Stimulated activated CD4-positive, alpha-beta T cell treated with anti-CD3 and anti-CD28 coated beads, Interleukin-1b, Interleukin-23, amount 100 ng/mL, for 1 hour (primary cell): ENCODE measurements at places on chromosomes 11 and 22.

DNA sequence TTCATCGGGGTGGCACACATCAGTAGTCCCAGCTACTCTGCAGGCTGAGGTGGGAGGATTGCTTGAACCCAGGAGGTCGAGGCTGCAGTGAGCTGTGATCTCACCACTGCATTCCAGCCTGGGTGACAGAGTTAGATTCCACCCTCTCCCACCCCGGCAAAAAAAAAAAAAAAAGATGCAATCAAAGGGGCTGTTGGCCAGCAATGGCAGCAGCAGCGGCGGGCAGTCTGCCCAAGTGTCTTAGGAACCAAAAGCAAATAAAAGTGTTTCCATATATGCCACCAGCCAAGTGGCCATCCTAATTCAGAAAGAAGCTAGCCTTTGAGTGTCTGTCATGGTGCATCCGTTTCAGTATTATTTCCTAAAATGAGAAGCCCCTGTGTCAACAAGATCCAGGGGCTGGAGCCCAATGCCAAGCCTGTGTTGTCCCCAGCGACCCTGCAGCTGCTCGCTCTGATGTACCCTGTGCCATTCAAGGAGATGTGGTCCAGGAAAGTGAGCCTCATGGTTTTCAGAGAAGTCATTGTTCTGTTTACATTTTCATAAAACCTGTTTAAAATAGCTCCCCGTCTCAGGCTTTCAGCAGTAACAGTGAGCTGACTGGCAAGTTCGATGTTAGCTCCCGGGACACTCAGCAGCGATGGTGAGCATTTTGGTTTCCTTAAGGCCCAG is 12.5 kb downstream of the CDPF1 start:
- DNase-seq, result no peak

DNA sequence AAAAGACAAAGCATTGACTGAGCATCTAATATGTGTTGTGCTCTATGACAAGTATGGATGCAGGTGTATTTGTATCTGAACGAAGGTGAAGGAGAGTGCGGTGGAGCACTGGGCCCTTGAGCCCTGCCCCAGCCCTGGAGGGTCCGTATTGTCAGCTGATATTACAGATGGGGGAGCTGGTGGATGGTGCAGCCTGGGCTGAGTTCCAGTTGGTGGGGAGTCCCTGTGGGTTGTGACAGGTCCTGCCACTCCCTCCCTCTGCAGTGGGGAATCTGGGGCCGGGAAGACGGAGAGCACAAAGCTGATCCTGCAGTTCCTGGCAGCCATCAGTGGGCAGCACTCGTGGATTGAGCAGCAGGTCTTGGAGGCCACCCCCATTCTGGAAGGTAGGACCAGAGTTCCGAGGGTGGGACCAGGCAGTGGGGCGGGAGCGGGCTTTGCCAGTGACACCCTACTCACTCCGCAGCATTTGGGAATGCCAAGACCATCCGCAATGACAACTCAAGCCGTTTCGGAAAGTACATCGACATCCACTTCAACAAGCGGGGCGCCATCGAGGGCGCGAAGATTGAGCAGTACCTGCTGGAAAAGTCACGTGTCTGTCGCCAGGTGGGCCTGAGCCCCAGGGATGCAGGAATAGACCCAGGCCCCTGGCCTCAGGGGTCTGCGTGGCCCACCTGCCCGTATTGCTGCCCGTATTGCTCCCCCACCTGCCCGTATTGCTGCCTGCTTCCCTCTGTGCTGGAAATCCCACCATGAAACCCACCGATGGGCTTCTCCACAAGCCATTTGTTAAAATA is 28.6 kb downstream of the MYO7A start:
- no peak for DNase-seq

- no peak for DNase-seq
These were observed 264.1 kb downstream of the MN1 start for GRCh38 chr22:27537501-27537900.

- no peak for DNase-seq
These were observed 72.1 kb upstream of the CD82 start for GRCh38 chr11:44493383-44493782.

GRCh38 chr11:10456519-10456918 is 1.5 kb downstream of the AMPD3 start:
- no peak for DNase-seq

GRCh38 chr11:134610116-134610910 is 198.3 kb upstream of the B3GAT1 start:
- DNase-seq, result no peak

GRCh38 chr22:49394116-49394785 is 433.4 kb downstream of the BRD1 start:
- no peak for DNase-seq

DNA sequence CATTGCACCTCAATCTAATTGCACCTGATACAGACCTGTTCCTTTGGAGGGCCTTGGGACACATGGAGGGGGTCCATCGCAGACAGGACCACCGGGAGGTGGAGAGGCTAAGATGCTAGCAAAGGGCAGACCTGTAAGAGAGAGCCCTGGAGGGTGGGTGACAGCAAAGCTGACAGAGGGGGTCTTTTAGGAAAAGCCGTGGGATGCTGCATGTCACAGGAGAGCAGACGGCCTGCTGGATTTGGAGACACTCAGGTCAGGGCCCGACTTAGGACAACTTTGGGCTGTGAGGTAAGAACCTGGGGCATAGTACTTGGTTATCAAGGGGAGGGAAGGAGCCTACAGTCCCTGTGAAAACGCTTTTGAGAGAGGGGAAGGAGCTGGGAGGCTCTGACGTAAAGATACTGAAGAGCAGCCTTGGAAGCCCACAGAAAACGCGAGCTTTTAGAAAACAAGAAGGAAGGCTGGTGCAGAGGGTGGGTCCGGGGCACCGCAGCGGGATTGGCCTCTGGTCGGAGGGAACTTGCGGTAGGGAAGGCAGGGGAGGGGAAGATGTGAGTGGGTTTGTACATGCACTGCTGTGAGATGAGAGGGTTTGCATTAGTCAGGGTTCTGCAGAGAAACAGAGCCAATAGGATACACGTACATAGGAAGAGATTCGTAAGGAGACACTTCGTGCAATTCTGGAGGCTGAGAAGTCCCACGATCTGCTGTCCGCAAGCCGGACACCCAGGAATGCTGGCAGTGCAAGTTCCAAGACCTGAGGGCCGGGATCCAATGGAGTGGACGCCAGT is 868.5 kb downstream of the TBC1D22A start:
- DNase-seq, result no peak

DNA sequence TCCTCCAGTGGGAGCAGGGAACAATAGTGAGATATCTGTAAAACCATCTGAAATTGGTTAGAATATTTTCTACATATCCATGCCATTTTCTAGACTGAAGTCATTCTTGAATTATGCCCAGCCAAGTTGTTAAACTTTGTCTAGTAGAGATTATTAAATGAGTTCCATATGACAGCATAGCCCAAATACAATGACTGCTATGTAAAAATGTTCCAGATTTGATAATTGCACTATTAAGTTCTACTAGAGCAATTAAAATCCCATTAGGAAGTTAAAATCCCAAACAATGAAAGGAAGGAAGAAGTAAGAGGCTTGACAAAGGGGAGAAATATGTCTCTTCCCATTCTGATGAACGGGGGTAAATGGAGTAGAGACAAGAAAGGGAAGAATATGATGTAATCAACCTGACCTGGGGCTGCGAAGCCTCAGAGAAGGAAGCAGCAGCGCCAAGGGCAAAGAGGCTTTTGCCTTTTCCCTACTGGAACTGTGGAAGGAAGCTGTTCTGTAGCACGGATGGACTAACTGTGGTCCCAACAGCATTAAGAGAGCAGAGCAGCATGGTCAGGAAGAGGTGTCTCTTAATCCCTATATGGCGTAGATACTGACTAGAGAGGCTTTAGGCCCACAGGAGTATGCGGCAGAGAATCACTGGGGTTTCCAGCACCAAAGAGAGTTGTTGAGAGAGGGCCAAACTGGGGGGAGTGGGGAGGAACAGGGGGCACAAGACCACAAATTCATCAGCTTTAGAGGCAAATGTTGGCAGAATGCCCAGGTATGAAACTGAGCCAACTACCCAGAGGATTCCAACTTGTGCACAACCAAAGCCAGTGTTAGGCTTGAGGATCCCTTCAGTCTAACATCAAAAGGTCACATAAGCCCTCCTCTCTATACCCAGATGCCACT is 26.7 kb downstream of the RRP8 start:
- DNase-seq, result no peak

GRCh38 chr22:26550498-26551033 is 38.3 kb upstream of the TFIP11 start:
- DNase-seq, result no peak

- DNase-seq, result no peak
These were observed 48.8 kb upstream of the SHISAL1 start for GRCh38 chr22:44361391-44362126.

GRCh38 chr11:36598051-36598450 is at the start of gene RAG2:
Gene RAG2, minus strand, starts transcription at chr11:36598236. Its CDS starts 4,068 bp downstream, at chr11:36594168.
- no peak for DNase-seq

GRCh38 chr11:12922980-12923507 is 86.1 kb upstream of the RASSF10 start:
- no peak for DNase-seq

DNA sequence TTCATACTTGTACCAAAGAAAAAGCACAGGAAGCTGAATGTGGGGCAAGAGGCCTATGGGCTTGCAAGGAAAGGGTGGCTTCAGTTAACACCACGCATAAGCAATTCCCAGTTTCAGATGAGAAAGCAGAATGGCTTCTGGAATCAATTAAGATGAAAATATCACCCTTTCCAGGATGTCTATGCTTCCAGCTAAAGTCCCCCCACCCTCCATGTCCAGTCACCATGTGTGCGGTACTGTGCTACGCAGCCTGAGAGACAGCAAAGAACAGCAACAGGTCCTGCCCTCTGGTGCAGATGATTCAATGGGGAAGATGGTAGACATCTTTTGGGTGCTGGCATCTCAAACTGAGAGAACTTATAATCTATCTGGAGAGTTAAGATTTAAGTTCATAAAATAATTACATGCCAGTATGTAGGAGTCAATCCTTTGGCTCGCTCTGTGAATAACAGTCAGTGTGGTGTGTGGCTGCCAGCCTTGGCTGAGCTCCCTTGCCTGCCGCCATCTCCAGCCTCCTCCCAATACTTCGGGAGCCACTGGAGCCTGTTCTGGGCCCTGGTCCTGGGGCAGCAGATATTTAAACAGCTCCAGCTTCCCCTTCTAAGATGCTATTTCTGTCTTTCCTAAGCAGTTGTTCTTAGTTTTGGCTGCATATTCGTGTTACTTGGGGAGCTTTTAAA is 44.5 kb downstream of the ME3 start:
- no peak for DNase-seq

GRCh38 chr22:22429369-22430108 is 79.0 kb downstream of the ZNF280B start:
- DNase-seq, result no peak

DNA sequence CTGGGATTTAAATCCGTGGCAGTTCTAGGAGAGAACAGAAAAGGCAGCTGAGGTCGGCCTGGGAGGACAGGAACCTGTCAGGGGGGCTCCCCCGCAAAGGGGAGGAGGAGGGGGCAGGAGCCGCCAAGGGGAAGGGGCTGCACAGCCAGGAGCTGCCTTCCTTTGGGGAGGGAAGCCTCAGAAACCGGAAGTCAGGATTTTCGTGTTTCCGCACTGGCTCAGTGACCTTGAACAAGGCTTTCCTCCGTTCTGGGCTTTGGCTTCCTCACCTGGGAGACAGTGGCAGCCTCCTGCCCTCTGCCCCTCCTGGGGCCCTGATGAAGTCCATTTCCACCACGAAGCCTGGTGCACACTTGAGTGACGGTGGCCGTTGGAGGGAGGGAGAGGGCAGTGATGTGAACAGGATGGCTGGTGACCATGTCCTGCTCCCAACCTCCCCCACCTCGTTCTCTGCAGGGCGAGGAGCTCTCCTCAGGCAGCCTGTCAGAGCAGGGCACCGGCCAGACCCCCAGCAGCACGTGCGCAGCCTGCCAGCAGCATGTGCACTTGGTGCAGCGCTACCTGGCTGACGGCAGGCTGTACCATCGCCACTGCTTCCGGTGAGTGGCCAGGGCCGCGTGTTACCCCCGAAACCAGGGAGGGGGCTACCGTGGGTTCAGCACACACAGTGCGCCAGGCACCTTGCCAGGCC is 12.6 kb downstream of the MICALL1 start:
- no peak for DNase-seq

DNA sequence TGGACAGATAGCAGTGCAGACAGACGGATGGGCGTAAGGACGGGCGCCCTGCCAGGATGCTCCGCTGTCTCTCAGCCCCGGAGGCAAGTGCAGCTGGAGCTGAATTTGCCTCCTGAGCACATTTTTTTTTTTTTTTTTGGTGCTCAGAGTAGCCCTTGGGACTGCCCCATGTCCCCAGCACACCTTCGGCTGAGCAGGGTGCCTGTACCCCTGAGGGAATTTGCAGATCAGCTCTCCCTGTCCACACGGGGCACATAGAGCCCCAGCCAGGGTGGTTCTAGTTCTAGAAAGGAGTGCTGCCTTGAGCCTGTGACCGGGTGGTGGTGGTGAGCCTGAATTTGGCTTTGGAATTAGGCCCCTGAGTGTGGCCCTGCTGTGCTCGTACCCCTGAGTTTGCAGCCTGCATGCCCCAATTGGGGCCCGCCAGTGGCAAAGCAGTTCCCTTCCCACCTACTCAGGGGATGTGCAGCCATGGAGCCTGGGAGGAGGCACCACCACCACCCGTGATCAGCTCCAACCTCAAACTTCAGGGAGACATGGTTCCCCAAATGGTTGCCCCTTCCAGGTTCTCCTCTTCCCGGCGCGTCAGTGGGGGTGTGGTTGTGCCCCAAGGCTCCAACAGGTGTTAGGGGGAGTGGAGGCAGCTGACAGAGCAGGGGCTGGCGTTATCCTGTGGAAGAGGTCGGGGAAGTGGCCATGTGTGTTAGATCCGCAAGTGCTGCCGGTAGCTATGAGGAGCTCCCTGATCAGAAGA is 1232.7 kb downstream of the BRD1 start:
- no peak for DNase-seq

GRCh38 chr22:23695571-23696325 is 4.9 kb downstream of the RGL4 start:
- no peak for DNase-seq

DNA sequence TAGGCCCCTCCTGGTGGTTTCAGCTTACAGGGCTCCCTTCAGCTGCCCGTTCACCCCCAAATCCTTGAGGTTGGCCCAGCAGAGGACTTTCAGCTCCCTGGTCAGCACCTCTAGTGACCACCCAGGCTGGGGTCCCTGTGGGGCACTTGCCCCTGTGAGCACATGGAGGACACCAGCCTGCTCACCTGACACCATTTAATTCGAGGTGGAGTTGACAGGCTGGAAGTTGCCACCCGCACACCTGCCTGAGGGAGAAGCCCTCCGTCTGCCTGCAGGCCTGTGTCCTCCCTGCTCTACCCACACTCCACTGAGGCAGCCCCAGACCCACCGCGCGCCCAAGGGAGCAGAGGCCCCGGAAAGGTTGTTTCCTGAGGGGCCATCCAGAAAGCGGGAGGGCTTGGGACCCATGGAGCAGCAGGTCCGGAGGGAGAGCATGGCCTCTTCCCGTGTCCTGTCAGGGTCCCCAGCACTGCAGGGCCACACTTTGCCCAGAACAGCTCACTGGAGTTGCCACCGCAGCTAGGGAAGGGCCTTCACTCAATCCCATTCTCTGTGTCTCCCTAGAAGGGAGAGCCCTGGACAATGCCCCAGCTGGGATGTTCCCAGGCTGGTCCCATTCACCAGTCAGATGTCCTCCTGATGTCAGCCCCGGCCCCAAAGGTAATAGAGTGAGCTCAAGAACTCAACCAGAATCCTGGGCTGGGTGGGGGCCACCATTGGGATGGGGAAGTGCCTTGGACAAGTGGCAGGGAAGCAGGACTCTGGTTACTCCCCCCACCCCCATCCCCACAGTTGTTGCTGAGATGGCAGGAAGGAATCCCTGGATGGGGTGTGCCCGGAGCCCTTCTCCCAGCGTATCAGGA is 82.4 kb downstream of the MED15 start:
- DNase-seq, result no peak

GRCh38 chr11:130477586-130478203 is 29.2 kb downstream of the ADAMTS15 start:
- DNase-seq, result no peak

GRCh38 chr11:16309226-16309625 is 47.1 kb downstream of the SOX6 start:
- no peak for DNase-seq
